ENCODE measurements at places on chromosomes 2 and 18.

GRCh38 chr18:49360582-49360981, 99.9 kb downstream of the DYM start:
- DNase-seq, result no peak

GRCh38 chr2:49000695-49001094, 153.6 kb downstream of the FSHR start:
- no peak for DNase-seq

- DNase-seq, result no peak
Observed at GRCh38 chr18:25248755-25249154, 103.2 kb downstream of the ZNF521 start.

DNA sequence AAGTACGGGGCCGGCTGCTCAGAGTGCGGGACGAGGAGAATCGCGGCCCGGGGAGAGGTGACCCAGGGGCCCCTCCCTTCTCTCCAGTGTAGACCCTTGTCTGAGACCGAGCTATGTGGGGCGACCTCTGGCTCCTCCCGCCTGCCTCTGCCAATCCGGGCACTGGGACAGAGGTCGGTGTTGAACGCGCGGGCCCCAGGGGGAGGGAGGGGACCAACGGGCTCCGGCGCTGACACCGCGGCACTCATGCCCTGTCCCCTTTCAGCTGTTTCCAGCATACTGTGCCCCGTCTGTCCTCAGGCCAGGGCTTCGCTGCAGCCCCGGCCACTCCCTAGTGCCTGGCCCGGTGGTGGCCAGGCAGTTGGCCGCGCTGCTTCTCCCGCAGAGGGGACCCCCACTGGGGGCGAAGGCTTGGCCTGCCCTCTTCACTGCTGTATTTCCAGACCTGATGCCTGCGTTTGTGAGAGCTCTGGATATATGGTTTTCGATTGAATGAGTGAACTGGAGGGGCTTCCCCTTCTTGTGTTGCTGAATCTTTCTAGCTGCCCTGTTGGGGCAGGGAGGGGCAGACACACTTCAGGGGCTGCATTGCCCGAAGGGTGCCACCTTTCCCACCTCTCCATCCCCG, 809 bp downstream of the DBI start:
- DNase-seq, result peak; percentile 90

- DNase-seq, result no peak
Observed at GRCh38 chr18:45008694-45009413, 328.2 kb downstream of the SETBP1 start.

DNA sequence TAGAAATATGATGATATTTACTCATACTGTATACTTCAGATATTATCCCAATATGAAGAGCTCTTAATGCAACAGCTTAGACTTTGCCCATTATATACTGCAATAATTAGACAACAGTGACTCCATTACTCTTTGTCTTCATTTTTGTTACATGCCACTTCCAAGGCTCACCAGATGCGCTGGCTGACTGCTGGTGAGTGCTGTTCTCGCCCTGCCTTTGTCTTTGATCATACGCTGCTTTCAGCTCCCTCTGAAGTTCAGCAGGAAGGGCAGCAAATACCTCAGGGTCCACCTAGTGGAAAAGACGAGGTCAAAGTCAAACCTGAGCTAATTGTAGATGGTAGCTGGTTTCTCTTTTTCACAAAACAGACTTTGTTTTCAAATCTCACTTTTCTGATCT, 66.3 kb downstream of the EIF5B start:
- no peak for DNase-seq

- DNase-seq, result peak; percentile 88
Observed at GRCh38 chr18:9787712-9788111, 79.6 kb downstream of the RAB31 start.

- DNase-seq, result peak; percentile 34
Observed at GRCh38 chr2:176398243-176399073, 129.2 kb downstream of the MTX2 start.

GRCh38 chr2:232600053-232600773, 33.2 kb upstream of the EFHD1 start:
- no peak for DNase-seq

- DNase-seq, result no peak
Observed at GRCh38 chr2:88857951-88858411, 166.5 kb downstream of the RPIA start.

- no peak for DNase-seq
Observed at GRCh38 chr2:142673836-142674235, 203.6 kb upstream of the KYNU start.

DNA sequence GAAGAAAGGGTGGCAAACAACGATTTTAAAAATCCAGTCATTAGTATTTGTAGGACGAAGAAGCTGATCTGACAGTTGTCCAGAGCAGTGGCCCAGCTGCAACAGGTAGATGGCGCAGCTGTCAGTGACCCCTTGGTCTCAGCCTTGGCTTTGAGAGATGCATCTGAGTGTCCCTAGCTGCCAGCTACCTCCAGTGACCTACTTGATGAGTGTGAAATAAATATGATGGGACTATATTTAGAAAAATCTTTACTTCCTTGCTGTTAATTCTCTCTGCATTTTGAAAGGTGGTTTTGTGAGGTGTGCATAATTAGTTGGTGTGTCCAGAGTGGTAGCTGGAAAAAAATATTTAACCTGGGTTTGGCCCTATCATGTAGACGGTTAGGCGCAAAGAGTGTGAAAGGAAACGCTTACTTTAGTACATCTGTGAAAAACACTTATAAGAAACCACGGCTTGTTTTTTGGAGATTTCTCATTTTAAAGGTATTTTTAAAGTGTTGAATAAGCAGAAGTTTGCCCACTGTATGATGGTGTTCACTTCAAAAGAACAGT, 963 bp downstream of the INPP1 start:
- no peak for DNase-seq

DNA sequence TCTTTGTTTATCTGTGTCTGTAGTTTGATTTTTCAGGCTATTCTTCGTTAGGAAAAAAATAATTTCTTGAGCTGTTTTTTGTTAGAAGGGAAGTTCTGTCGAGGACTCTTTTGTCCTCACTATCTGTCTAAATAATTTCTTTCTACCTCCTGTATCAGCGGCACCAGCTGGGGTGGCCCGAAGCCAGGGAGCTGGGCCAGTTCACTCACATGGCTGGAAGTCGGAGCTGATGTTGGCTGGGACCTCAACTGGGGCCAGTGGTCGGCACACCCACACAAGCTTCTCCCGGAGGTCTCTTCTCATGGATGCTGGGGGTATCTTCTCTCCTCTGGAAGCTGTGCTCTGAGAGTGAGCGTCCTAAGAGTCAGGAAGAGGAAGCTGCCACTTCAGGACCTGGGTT, 8.0 kb upstream of the PDIA6 start:
- DNase-seq, result no peak

GRCh38 chr2:204849892-204850291, 304.6 kb downstream of the PARD3B start:
- DNase-seq, result no peak

- DNase-seq, result no peak
Observed at GRCh38 chr2:25362434-25363145, 20.9 kb upstream of the DNMT3A start.

All from osteoblast (primary cell).